Right lung (tissue), 10 donors: ENCODE measurements at places on chromosomes 6 and 20. TPM values are rescaled to one million over a fixed set of nuclear protein-coding genes. Genes with fewer than 3 reads are reported as not detected.
A peak's percentile ranks its signal among the peaks of the same experiment; 100 is the strongest.

GRCh38 chr6:109478222-109478805 is 4.7 kb downstream of the ZBTB24 start:
- no peak for DNase-seq

DNA sequence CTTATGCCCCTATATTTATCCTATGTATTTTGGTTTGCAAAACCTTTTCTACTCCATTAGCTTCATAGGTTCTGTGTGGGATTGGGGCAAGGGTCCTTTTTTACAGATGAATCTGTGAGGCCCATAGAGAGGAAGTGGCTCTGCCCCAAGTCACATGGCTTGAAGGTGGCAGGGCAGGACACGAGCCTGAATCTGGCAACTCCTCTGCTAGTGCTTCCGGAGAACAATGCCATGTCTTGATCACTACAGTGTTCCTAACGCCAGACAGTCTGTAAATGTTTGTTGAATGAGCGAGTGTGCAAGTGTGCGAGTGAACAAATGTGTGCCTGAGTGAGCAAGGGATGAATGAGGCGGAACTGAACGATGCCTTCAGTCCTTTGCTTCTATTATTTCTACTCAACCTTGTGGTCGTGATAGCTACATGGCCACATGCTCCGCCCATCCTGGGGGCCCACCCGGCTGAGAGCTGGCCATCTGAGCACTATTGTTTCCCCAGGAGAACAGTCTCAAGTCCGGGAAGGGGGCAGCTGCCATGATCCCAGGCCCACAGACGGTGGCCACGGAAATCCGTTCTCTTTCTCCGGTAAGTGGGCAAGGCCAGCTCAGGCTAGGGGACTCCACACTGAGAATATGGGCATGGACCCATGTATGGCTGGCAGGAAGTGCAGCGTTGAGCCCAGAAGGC is 17.8 kb upstream of the AAR2 start:
- no peak for DNase-seq

- DNase-seq = no peak
Measured at GRCh38 chr6:146903451-146903850, 300.8 kb upstream of the STXBP5 start.

- no peak for DNase-seq
Measured at GRCh38 chr6:168956884-168957730, 296.5 kb downstream of the THBS2 start.

GRCh38 chr20:57586370-57586793 is 25.5 kb downstream of the PCK1 start:
- DNase-seq = no peak

- DNase-seq = no peak
Measured at GRCh38 chr6:25178336-25179035, 100.7 kb upstream of the CARMIL1 start.

DNA sequence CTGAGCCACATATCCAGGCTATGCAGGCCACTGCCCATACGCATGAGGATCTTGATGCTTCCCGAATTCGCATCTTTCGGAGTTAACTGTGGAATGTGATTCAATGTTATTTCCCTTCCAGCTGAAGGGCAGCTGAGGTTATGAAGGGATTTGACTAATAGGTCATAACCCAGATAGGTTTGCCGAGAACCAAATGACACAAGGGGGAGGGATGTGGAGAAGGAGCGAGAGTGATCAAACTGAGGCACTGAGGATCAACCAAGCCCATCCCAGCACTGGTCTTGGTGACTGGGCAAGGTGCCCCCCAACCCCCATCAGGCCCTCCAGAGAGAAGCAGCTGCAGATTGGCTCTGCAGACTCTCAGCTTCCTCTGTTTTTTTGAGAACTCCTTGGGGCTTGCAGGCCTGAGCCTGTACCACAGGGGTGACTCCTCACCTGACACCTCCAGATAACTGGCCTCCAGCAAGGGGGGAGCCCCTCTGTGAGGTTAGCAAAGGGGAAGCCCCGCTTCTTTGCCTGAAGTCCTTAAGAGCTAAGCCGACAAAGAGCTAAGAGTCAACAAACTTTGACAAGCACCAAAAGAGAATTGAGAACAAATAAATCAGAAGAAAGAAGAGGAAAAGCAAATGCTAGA is 185.9 kb downstream of the PDE7B start:
- no peak for DNase-seq

DNA sequence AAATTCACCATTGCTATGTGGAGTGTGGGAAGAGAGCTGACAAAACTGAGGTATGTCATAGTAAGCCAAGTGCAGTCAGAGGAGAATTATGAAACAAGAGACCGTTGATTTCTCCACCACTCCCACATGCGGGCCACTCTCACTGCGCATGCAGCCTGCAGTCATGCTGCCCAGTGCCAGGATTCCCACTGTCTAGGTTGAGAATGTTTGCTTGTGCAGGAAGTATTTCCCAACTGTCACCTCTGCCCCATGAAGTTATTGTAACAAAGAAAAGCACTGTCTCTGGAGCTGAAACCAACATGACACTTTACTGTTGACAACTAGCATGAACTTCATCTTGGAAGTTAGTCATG is 18.7 kb upstream of the SFT2D1 start:
- DNase-seq = no peak

DNA sequence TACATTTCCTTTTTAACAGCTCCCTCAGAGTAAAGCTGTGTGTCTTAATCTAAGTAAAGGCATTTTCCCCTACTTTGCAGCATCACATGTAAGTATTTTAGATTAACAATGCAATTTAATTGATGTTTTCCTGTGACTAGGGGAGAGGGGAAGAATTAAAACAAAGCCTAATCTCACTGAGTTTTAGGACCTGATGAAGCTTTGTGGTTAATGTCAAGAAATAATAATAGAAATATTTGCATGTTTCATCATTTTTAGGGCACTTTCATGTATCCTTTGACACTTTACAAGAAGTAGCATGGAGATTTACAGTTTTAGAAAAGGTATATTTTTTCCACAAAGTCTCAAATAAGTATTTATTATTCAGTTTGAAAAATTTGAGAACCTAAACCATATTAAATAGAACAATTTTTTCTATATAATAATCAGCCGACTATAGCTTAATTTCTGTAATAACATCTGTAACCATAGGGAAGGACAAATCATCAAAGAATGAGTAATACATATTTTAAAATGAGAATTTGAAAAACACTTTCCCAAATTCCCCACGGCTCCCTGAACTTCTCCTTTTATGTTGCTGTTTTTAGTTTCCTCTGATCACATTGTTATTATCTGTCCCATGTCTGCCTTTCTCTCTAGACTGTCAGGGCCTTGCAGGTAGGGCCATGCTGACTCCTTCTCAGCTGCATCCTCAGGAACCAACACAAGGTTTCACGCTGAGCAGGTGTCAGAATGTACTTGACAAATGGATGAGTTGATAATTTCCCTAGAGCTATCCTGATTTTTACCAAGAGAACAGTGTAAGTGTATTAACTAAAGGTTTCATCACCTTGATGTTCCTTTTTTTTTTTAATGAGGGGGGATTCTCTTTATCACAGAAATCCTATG is 338.1 kb downstream of the SYNE1 start:
- DNase-seq = no peak

DNA sequence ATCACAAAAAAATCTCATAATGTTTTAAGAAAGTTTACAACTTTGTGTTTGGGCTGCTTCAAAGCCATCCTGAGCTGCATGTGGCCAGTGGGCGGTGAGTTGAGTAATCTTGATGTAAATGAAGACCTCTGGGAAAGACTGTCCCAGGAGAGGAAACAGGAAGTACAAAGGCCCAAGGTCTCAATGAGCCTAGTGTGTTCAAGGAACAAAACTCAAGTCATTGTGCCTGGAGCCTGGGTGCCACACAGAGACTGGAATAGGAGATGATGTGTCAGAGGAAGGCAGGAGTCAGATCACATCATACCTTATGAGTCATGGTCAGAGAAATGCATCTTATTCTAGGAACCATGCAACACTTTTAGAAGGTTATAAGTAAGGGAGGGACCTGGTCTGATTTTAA is 51.5 kb downstream of the COL19A1 start:
- no peak for DNase-seq

DNA sequence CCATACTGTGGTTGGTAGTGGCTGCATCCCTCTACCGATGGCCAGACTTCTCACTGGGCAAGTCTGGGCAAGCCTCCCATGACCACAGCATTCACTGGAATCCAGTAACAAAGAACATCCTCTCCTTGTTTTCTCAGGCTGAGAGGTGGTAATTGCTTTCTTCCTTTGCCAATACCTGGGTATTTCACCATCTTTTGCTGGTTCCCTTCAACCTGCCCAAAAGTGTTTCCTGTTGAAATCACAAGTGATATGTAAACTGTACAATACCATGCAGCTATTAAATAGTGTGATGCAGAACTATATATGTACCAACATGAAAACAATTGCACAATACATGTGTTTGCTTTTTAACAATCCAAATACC is at the start of gene PTCHD4:
PTCHD4 (minus strand) TSS at position 55 of the 364 bp plus-strand sequence. CDS start 42,240 bp downstream, outside the sequence.
- DNase-seq = no peak

DNA sequence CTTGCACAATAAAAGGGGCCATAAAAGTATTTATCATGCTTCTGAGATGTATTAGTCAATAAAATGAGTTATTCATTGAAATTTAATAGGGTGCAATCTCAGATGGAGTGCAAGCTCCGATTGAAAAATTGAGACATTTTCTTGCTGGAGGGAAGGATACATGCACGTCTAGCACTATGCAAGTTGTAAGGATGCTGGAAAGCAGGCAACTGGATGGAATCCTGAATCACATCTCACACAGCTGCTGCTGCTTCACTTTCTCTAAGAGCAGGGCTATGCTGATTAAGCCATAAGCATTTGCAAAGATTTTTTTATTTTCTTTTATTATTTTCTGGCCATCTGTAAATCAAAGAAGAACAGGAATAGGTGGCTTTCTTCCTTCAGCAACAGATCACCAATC is 308.8 kb upstream of the EPHA7 start:
- no peak for DNase-seq

DNA sequence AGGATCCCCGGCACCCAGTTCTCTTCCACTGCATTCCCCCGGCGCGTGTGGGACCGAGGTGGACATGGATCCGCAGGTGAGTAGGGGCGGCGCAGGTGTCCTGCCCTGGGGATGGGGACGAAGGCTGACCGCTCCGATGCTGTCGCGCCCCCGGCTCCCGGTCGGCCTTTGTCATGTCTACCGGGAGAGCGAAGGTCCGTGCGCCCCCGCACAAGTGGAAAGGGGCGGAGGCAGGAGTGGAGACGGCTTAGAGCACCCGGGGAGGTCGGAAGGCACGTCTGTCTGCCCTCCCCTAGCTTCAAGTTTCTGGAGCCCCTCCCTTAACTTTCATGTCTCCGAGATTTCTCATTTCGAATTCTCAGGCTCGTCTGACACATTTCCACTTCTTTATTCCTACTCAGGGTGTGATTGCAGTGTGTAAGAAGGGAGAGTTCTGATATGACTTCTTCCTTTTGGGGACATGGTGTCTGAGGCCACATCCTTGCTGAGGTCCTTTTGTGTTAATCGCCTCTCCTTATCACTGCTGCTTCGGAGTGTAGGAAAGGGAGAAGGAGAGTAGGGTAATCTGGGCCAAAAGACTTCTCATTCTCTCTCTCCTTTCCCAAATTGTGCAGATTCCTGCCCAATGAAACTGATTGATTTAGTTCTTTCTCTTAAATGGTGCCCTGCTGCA is 435 bp downstream of the KIFC1 start:
- no peak for DNase-seq

DNA sequence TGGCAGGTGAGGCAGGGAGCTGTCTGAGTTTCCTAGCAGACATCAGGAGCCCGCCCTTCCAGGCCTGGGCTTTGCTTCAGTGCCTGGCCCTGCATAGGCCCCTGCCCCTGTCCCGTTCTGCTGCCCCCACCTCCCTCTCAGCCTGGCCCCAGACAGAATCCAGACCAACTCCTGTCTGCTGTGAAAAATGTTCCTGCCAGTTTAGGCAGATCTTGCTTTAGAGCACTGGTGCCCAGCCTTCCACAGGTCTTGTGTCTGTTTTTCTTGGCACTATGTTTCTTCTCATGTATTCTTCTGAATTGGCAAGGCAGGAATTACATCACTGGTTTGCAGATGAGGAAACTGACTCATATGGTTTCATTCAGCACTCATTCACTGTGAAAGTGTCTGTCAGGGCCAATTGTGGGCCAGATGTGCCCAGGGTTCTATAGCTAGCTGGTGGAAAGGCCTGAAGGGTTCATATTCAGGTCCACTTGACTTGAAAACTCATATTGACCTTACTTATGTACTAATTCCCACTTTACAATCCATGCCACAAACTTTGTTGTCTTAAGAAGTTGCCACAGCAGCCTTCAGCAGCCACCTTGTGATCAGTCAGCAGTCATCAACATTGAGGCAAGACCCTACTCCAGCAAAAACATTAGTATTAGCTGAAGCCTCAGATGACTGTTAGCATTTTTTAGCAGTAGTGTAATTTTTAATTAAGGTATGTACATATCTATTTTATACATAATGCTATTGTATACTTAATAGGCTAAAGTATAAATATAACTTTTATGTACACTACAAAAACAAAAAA is 40.5 kb downstream of the HLA-F start:
- no peak for DNase-seq

GRCh38 chr6:132734694-132735236 is 20.9 kb upstream of the VNN1 start:
- DNase-seq = peak; percentile 72

DNA sequence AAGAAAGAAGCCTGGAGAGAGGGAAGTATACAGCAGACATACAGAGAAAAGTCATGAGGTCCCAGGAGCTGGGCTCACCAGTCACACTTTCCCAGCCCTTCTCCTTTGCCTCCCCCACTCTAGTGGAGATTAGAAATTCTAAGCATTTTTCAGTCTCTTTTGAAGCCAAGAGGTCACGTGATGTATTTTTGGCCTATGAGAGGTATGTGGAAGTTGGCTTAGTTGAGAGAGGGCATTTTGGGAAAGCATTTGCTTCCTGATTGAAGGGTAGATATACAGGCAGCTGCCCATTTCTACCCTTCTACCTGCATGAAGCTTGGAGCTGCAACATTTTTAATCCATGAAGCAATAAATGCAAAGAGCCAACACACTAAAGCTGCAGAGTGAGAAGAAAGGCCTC is 106.0 kb upstream of the TNFAIP3 start:
- no peak for DNase-seq

DNA sequence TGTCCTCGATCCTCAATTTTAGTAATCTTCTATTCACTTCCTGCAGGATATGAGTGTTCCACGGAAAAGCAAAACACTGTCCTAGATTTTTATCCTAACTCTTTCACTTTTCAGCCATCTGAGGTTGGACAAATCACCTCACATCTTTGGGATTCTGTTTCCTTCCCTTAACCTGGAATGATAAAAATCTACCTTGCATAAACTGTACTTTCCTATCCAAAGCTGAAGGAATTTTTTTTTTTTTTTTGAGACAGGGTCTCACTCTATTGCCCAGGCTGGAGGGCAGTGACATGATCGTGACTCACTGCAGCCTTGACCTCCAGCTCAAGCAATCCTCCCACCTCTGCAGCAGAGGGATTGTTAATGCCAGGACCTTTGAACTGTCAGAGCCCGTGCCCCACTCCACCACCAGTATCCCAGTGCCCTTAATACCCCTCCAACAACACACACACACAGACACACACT is 20.5 kb downstream of the CAPN11 start:
- no peak for DNase-seq

VPS52 gene
- 81.1 TPM for polyA plus RNA-seq

LKAAEAR1 gene
- 0.30 TPM for polyA plus RNA-seq

PNLDC1 gene
- 0.26 TPM for polyA plus RNA-seq

SEC23B gene
- polyA plus RNA-seq = 48.8 TPM

MCHR2 gene
- not detected for polyA plus RNA-seq

HLA-DOB gene
- polyA plus RNA-seq = 0.63 TPM

RFX6 gene
- polyA plus RNA-seq = 2.1 TPM

HNF4A gene
- 0.78 TPM for polyA plus RNA-seq

PKIG gene
- 57.0 TPM for polyA plus RNA-seq

SLC22A1 gene
- polyA plus RNA-seq = 0.54 TPM
